ENCODE measurements at places on chromosomes 12 and 14.

GRCh38 chr12:54060174-54060974, 6.7 kb downstream of the HOXC4 start:
- no peak for DNase-seq

DNA sequence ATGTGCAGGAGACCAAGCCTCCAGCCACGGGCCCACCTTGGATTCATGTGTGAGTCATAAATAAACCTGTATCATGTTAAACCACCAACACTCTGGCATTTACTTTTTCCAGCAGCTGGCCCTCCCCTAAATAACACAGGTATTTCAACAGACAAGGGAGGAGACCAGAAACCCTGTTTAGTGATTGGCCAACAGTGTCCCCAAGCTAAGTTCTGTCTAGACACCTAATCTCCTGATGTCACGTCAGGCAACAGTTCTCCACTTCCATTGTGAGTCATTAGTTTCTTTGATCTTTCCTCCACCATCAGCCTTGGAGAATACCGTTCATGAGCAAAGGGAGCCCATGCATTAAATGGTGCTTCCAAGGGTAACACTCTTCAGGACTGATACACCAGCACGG, 196.9 kb downstream of the TMEM132C start:
- no peak for DNase-seq

DNA sequence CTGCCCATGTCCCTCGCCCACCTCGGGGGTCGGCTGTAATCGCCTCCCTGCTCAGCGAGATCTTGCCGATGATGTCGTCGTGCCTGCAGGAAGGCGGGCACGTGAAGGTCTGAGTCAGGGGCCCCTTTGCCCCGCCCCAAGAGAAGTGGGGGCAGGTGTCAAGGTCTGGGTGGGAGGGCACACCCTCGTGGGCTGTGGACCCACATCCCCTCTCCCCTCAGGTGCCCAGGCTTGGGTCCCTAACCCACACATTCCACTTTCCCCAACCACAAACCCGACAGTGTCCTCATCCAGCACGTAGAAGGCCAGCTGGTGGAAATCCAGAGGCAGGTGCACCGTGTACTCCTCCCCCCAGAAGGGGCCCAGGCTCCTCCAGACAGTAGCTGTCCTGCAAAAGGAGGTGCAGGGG, 7.8 kb downstream of the RASAL1 start:
- no peak for DNase-seq

DNA sequence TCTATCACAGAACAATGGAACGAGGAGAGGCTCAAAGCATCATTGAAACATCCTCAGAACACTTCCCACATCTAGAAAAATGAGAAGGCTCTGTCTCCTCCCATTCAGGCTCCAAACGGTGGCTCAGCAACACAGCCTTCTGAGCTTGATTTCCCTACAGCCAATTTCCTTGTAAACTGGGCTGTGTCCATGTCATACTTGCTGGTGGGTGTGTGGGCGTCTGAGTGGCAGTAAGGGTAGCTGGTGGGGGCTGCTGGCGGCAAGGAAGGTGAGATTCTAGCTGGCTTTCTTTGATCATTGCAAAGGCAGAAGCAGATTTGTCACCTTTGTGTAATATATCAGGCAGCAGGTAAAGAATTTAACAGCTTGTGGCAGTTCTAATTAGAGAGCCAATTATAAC, 163.7 kb downstream of the CALM1 start:
- DNase-seq, result no peak

GRCh38 chr14:40494483-40494882, 1062.2 kb upstream of the FBXO33 start:
- no peak for DNase-seq

DNA sequence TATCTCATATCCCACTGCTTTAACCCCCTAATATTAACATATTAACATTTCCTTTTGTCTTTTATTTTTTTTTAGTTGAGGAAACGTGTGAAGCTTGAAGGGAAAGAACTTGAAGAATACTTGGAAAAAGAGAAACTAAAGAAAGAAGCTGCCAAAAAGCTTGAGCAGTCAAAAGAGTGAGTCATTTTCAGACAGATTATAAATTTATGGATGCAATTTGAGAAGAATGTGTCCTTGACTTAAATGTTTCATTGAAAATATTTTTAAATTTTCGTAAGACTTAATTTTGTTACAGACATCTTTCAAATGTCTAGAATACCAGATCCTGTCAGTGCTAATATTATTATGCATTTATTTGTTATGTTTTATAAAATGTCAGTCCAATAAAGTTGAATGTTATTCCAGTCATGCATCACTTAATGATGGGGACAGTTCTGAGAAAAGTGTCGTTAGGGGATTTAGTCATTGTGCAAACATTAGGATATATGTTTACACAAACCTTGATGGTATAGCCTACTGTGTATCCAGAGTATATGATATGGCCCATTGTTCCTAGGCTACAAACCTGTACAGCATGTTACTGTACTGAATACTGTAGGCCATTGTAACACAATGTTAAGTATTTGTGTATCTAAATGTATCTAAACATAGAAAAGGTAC, 32.6 kb downstream of the CPSF2 start:
- no peak for DNase-seq

- no peak for DNase-seq
These were observed 50.8 kb upstream of the KCNA5 start for GRCh38 chr12:4992871-4993270.

DNA sequence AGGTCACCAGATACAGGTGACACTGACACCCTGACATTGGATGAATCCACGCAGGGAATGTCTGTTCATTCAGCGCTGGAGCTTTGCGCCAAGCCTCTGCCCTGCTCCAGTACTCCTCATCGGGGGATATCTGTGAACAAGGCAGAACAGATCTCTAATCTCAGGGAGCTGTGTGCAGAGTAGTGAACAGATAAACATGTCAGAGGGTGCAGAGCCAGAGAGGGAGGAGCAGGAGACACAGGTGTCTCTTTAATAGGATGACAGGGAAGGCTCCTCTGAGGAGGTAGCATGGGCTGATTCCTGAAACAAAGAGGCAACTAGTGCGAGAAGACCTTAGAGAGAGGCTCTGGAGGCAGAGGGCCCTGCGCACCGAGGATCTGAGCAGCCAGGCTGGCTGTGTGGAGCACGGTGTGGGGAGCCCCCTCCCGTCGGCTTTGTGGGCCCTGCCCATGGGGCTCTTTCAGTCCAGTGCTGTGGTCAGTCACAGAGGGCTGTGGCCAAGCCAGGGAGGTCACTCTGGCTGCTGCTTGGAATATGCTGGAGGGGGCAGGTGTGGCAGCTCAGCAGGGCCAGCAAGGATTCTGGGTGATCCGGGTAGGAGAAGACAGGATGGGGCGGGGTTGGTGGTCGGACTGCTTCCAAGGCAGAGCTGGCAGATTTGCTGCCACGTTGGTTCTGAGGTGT, 55.6 kb downstream of the TECPR2 start:
- no peak for DNase-seq

DNA sequence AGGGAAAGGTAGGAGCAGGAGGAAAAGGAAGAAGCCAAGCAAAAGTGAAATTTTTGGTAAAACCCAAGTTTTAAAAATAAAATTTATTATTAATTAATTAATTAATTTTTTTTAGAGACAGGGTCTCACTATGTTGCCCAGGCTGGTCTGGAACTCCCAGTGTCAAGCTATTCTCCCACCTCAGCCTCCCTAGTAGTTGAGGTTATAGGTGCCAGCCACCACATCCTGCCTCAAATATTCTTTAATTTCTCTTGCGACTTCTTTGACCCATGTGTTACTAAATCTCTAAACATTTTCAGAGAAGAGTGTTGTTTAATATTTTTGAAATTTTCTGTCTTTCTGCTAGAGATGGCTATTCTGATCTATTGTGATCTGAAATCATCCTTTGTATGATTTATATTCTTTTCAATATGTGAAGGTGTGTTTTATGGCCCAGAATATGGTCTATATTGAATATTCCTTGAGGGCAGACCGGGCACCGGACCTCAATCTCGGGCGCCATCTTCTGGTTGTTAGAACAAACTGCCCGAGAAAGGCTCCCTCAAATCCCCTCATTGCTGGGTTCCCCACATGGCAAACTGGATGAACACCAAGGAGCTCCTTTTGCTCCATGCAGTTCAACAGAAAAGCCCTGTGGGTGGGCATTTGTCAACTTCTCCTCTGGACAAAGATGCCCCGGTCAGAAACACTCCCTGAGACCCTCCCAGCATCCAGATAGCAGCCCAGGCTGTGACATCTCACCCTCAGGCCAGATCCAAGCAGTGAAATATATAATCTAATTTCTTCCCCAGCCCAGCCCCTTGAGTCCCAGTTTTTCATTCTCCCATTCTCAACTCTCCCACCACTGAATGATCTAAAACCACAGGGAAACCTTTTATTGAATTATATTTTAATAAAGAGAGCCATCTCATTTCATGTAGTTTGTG, 110.5 kb downstream of the ASCL4 start:
- DNase-seq, result peak; percentile 5

DNA sequence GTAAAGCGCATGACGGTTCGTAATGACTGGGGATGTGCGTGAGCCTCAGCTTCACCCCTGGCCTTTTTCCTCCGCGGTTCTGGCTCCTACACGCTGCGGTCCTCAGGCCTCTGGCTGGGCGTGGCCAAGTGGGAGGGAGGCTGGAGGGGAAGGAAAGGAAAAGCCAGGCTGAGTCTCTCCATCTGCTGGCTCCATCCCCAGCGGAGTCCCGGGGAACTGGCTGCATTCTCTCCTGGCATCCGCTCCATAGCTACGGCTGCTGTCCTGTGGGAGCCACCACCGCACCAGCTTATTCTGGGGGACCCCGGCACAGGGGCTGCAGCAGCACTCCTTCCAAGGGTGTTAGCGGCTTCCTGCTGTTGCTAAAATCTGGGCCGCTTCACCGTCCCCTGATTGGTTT, 68.2 kb upstream of the SLC24A4 start:
- DNase-seq, result no peak

- no peak for DNase-seq
These were observed 21.5 kb upstream of the RAP1B start for GRCh38 chr12:68589194-68589593.

- DNase-seq, result no peak
These were observed 14.7 kb downstream of the MYL6 start for GRCh38 chr12:56172839-56173238.

DNA sequence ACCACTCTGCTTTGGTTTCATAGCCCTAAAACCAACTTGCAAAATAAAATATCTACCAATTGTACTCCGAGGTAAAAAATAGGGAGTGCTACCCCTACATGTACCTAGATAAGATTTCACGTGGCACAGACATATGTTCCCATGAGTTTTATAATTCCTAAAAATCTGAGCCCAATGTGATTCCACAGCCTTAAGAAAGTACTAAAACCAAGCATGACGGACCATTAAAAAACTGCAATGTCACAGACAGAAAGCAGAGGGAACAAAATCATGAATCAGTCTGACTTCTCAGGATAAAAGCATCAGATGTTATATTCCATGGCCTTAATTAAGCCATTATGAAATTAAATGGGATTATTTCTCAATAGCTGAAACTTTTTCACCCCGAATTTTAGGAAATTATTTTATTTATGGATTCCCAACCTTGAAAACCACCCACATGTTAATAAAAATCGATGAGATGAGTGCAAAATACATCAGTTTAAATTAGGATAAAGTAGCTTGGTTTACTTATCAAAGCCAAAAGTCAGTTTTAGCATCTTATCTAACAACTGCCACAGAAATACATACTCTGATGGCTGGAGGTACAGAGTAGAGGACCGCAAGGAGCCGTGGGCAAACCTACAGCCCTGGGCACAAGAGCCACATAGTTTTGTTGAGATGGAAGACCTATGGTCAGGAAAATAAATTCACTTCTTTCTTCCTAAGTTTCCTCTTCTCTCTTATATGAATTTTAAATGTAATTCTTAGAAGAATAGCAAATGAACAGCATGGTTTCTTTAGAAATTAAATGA, 4.5 kb downstream of the ITPR2 start:
- no peak for DNase-seq

GRCh38 chr12:75936515-75937440, 94.8 kb downstream of the PHLDA1 start:
- DNase-seq, result no peak

GRCh38 chr14:89377544-89377943, 39.5 kb downstream of the FOXN3 start:
- no peak for DNase-seq

GRCh38 chr12:76101739-76102385, 17.4 kb upstream of the NAP1L1 start:
- no peak for DNase-seq

DNA sequence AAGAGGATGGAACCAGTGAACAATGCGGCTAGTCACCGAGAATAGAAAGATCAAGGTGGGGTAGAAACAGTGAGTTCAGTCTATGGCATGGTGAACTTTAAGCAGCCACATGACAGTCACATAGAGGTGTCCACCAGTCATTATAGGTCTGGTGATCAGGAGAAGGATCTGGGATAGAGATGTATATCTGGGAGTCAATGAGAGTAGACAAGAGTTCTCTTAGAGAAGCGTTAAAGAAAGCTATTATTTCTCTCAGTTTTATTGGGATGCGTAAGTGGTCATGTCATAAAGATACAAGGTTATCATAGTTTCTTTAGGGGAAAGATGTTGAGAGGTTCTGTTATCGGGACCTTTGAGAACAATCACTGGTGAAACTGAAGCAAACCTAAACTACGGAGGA, 136.1 kb upstream of the SLC38A2 start:
- no peak for DNase-seq

- no peak for DNase-seq
These were observed 388.6 kb downstream of the CCDC91 start for GRCh38 chr12:28578833-28579252.

DNA sequence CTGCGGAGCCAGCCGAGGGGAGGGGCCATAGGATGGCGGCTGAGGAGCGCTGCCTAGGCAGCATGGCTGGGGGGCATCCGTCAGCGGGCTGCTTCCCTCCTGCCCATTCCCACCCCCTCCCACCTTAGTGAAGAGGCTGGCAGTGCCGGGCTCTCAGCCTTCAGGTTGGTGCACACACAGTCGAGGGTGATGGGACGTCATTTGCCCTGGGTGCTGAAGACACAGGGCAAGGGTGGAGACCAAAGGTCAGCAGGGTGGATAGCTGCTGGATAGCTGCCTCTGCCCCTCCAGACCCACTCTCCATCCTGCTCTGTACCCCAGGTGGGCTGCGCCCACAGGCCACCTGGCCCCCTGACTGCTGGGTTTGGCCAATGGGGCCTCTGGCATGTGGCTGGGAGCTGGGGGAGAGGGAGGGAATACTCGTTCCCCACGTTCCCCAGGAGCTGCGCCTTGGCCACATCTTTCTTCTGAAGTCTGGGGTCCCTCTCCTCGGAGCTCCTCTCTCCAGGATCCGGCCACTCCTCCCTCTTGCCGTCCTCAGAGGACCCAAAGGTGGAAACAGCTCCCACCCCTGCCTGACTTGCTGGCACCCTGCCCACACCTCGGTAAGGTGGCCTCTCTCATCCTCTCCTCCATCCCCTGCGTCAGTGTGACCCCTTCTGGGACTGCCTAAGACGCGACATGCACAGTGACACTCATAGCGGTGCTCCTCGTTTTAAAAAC, 11.2 kb upstream of the CDC42BPB start:
- no peak for DNase-seq

DNA sequence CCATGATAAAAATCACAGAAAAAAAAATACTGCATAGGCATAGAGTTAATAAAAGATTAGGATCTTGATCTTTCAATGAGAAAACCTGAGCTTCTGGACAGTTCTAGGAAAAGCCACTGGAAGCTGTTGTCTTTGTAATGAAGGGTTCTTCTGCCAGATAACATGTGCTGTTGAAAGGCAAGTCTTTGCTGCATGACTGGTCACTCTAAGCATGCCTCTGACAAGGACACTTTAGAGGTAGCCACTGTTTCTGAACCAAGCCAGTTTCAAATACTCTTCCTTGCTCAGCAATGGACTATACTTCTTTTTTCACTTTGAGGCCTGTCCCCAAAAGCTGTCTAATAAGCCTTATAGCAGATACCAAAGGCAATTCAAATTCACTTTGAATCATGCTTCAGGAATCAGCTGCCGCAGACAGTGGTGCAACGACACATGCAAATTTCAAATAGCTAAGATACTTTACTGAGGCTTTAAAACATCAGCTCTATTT, 70.2 kb downstream of the BTG1 start:
- DNase-seq, result no peak
